Activated CD4-positive, alpha-beta T cell treated with anti-CD3 and anti-CD28 coated beads for 48 hours (primary cell): ENCODE measurements at places on chromosomes 3 and 15.

GRCh38 chr3:136042608-136043221, 77.2 kb downstream of the PPP2R3A start:
- no peak for DNase-seq

DNA sequence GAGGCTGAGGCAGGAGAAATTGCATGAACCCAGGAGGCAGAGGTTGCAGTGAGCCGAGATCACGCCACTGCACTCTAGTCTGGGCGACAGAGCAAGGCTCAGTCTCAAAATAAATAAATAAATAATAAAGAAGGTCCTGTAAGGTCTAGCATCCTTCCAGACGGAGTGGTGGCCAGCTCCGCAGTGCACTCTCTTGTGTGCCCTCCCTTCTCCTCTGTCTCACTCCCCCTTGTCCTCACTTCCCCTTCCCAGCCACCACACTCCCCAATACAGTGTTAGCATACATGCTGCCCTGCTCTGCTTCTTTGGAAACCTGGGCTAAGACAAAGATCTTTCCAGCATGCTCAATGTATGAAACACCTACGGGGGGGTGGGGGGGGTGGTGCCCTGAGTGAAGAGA, 3.4 kb upstream of the CLN6 start:
- DNase-seq, result no peak

GRCh38 chr3:40719660-40720287, 195.0 kb downstream of the ZNF621 start:
- DNase-seq, result no peak

DNA sequence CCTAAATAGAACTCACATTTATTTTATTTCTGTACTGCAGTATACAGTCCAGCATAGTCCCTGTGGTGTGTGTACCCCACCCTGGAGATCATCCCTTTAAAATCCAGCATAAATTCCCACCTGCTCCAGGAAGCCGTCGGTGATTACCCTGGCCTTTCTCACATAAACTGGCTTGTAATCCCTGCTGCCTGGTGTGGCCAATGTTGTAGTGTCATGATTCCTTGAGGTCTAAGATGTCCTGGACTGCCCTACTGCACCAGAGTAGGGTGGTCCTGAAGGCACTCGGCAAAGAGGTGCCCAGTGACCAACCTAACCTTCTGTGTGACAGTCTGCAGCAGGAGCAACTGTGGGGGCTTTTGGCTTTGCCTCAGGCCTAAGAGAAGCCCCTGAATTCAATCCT, 58.9 kb downstream of the ITGA11 start:
- DNase-seq, result no peak

DNA sequence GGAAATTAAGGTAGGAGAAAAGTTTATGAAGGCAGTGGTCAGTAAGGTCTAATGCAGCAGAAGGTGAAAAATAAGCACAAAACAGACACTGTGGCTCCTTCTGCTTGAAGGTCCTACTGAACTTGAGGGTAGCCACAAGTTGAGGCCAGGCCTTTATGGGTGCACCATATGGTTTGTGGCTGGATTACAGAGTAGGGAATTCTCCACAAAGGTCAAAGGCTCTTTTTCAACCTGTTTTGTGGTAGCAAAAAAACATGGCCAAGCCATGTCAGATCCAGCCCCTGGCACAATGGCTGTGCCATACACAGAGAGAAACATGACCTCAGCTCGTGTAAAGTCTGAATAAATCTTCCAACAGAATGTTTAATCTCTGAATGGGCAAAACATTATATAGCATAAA, 214.0 kb downstream of the SATB1 start:
- DNase-seq, result no peak

GRCh38 chr3:163838769-163839168, 1239.5 kb downstream of the SI start:
- no peak for DNase-seq

DNA sequence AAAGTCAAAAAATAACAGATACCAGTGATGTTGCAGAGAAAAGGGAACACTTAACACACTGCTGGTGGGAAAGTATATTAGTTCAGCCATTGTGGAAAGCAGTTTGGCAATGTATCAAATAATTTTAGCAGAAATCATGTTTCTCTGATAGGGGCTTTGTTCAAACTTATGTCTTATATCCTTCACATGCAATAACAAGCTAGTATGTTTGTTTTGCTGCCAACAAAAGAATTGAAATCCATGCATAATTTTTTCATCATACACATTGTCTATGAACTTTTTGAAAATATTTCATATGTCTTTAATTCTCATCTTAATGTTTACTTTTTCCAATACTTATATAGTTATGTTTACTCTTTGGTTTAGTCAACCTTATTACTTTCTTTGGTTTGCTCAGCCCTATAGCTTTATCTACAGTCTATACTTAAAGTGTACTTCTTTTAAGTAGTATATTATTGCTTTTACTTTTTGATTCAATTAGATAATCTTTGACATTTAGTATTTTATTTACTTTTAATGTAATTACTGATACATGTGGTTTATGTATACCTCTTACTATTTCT, 639.6 kb upstream of the CBLB start:
- DNase-seq, result no peak

DNA sequence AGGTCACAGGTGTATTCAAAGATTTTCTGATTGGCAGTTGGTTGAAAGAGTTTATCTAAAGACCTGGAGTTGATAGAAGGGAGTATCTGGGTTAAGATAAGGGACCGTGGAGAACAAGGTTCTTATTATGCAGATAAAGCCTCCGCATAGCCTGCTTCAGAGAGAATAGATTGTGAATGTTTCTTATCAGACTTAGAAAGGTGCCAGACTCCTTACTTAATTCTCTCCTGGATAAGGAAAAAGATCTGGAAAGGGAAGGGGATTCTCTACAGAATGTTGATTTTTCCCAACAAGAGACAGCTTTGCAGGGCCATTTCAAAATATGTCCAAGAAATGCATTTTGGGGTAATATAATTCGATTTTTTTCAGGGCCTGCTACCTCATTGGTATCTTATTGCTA, 341.3 kb upstream of the RARB start:
- DNase-seq, result no peak

GRCh38 chr3:162370141-162370540, 873.5 kb downstream of the OTOL1 start:
- DNase-seq, result no peak

GRCh38 chr3:70550723-70551319, 238.4 kb upstream of the MDFIC2 start:
- peak; percentile 83 for DNase-seq

GRCh38 chr3:15460891-15461531, 33.6 kb downstream of the EAF1 start:
- DNase-seq, result no peak

DNA sequence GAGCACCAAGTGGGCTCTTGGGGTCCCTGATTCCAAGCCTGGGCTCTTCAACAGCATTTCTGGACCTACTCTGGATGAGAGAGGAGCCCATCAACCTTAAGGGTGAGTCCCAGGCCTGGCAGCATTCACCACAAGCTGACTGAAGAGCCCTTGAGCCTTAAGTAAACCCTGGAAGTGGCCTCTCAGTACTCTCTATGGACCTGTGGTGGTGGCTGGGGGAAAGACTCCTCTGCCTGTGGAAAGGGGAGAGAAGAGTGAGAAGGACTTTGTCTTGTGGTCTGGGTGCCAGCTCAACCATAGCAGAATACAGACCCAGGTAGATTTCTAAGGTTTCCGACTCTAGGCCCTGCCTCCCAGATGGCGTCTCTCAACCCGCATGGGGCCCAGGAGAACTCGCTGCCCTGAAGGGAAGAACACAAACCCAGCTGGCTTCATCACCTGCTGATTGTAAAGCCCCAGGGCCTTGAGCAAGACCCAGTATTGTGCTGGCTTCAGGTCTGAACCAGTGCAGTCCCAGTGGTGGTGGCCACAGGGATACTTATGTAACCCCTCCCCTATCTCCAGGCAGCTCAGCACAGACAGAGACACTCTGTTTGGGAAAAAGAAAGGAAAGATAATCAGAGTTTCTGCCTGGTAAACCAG, 71.4 kb downstream of the TFDP2 start:
- DNase-seq, result no peak

- no peak for DNase-seq
Observed at GRCh38 chr15:81947548-81947947, 98.3 kb downstream of the MEX3B start.

GRCh38 chr3:182482705-182483104, 310.6 kb upstream of the ATP11B start:
- no peak for DNase-seq

DNA sequence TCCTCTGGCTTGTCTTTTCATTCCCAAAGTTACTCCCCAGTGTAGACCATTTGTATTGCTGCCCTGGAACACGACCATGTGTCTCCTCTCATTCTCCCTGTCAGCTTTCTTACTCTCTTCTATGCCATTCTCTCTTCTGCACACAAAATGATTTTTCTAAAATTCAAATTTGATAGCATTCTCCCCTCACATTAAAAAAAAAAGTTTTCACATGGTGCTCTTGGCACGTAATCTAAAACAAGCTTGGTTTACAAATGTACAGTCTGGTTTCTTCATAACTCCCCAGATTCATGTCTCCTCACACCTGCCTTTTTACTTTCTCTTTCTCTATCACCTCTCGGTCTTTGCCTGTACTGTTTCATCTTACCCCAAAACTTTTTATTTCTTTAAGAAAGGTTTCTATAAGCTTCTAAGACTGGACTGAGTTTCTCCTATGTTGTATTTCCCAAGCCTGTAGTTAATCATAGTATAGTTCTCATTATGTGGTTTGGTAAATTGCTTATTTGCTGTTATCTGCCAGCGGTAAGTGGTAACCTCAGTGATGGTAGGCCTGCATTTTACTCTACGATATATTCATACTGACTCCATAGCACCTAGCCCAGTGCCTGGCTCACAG, 31.2 kb downstream of the BCHE start:
- DNase-seq, result no peak

GRCh38 chr3:119649761-119650160, 10.6 kb downstream of the POPDC2 start:
- DNase-seq, result no peak

DNA sequence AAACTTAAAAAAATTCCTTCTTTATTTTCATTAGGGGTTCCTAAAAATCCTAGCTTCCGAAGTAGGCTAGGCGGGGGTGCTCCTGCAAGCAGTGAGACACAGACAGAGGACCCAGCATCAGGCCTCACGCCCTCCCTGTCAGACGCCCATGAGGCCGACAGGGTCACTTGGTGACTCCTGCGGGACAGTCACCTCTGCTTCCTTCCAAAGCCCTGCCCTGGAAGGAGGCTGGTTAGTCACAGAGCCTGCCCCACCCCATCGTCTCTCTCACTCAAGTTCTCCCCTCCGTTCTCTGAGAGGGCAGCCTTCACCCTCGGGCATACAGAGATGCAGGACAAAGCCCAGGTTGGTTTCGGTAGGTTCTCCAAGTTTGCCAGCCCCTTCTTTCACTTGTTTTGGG, 38.6 kb downstream of the EHD4 start:
- DNase-seq, result peak; percentile 30

DNA sequence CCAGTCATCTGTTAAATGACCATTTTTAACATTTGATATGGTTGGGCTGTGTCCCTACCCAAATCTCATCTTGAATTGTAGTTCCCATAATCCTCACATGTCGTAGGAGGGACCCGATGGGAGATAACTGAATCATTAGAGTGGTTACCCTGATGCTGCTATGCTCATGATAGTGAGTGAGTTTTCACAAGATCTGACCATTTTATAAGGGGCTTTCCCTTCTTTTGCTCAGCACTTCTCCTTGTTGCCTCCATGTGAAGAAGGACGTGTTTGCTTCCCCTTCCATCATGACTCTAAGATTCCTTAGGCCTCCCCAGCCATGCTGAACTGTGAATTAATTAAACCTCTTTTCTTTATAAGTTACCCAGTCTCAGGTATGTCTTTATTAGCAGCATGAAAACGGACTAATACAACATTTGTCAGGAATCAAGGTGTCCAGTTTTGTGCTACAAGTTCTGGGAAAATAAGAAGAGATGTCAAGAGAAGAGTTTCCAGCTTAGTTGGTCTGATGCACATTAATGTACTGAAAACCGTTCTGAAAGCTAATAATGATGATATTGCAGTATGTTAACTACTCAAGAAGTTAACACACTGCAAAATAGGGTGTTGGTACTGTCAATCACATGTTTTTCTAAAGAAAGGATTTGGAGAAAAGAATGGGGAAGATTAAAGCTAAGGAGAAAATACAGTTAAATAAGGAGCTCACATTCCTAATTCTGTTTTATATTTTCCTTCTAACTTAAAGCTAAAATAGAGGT, 67.9 kb downstream of the ATP8B4 start:
- DNase-seq, result no peak

- no peak for DNase-seq
Observed at GRCh38 chr15:63392361-63393009, 10.8 kb upstream of the CA12 start.

- DNase-seq, result no peak
Observed at GRCh38 chr3:31959951-31960792, 20.9 kb downstream of the OSBPL10 start.

- DNase-seq, result no peak
Observed at GRCh38 chr3:37556789-37557301, 304.8 kb upstream of the CTDSPL start.

DNA sequence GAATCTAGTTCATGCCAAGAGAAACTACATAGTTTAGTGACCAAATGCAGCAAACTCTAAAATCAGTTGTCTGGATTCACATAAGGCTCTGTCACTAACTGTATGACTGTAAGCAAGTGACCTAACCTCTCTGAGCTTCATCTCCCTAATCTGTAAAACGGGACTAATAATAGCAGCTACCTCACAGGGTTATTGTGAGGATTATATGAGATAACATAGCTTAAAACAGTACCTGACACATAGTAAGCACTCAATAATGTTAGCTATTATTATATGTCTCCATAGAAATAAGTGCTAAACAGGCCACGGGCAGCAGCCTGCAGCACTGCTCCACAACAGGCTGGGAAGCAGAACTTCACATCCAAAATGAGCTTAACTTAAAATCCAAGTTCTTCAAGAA, 30.2 kb downstream of the NPTN start:
- no peak for DNase-seq

GRCh38 chr15:27057904-27058645, 87.1 kb downstream of the GABRG3 start:
- DNase-seq, result no peak

DNA sequence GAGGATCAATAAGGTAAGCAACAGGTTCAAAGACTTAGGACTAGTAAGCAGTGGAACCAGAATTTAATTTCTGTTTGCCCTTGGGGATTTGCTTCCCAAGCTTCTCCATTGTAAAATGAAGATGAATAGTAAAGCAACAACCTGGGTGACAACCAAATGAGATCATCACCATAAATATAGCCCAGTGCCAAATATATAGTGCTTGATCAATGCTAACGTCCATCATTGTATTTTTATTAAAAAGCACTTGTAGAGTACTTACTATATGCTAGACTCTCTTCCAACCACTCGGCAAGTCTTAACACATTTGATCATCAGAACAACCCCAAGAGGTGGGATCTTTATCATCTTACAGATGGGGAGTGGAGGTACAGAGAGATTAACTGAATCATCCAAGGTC, 51.5 kb upstream of the NMNAT3 start:
- no peak for DNase-seq

GRCh38 chr3:73052857-73053256, 8.6 kb upstream of the EBLN2 start:
- no peak for DNase-seq

GRCh38 chr3:160286231-160286630, 61.0 kb downstream of the C3orf80 start:
- no peak for DNase-seq
